ENCODE measurements at places on chromosomes 11 and 22.

DNA sequence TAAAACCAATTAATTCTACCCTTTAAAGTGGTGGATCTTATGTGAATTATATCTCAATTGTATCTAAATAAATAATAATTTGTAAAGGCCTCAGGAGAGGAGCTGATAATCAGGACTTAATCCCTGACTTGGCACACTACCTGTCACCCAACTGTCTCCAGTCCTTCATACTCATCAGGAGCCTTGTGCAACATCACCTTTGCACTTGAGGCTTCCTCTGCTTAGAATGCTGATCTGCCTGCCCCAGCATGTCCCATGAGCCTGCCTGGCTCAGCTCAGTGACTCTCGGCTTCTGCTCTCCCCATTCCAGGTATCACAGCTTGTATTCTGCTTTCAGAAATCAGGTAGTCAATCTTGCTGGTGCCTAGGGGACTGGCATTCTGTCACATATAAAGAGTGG is 43.9 kb upstream of the PRODH start:
- DNase-seq = no peak

- no peak for DNase-seq
Observed at GRCh38 chr11:19027829-19028595, 32.5 kb downstream of the MRGPRX2 start.

GRCh38 chr11:133827556-133827955 is 17.8 kb downstream of the SPATA19 start:
- DNase-seq = no peak

GRCh38 chr11:77909277-77909676 is 85.2 kb downstream of the INTS4 start:
- DNase-seq = no peak
